ENCODE measurements at places on chromosomes 1 and 21.
A peak's percentile ranks its signal among the peaks of the same experiment; 100 is the strongest.

- DNase-seq, result no peak
Observed at GRCh38 chr1:185464777-185465176, 147.7 kb upstream of the IVNS1ABP start.

DNA sequence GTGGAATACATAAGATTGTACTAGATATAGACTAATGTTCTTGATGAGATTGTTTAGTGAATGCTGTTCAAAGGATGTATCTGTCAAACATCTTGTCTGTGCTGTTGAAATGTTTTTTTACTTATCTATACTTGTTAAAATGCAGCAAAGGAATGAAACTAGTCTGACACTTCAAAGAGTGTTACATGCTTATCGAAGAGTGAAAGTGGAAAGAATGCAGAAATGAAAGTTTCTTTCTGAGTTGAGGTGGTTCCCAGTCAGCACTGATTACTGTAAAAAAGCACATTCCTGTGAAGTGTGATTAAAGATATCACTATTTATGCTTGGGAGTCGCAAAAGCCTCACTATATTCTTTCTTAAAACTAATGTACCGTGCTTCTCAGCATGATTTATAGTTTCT lies 1225.2 kb downstream of the NCAM2 start:
- DNase-seq, result peak; percentile 1

- DNase-seq, result no peak
Observed at GRCh38 chr1:171107969-171108368, 17.3 kb downstream of the FMO3 start.

DNA sequence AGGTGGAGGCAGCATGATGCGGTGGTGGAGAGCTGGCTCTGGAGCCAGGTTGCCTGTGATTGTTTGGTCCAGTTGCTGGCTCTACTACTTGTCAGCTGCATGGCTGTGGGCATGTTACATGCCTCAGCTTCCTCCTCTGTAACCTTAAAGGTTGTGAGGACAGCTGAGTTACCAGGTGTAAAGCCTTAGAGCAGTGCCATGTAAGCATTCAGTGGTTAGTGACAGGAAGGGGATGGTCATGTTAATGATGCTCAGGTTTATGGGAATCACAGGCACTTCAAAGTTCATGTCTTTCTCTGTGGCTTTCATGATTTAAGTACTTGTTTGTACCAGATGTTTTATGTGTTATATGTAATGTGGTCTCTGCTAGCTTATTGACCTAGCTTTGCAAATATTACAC lies 32.6 kb downstream of the PTGFRN start:
- no peak for DNase-seq

DNA sequence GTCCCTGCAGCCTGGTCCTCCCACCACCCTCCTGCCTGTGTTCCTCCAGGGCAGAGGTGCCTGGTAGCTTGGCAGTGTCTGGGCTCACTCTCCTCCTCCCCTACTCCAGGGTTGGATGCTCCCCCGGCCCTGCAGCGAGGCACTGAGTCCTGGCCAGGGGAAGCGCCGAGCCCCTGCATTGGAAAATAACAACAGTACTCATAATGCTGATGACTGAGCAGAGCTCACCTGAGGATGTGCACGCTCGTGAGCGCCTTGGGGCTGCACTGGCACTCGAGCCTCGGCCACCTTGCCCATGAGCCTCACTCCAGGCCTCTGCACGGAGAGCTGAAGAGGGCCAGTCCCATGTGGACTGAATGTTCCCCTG lies 6.0 kb upstream of the ACTRT2 start:
- DNase-seq, result no peak

DNA sequence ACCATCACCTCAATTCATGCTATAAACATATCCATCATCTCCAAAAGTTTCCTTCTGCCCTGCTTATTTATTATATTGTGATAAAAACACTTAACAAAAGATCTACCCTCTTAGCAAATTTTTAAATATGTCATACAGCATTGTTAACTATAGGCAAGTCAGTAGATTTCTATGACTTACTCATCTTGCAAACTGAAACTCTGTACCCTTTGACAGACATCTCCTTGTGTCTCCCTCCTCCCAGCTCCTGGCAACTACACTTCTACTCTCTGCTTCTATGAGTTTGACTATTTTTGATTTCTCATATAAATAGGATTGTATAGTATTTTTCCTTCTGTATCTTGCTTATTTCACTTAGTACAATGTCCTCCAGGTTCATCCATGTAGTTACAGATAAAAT lies 174.8 kb downstream of the TNFSF18 start:
- no peak for DNase-seq

- no peak for DNase-seq
Observed at GRCh38 chr1:66809245-66809644, 8.2 kb upstream of the INSL5 start.

DNA sequence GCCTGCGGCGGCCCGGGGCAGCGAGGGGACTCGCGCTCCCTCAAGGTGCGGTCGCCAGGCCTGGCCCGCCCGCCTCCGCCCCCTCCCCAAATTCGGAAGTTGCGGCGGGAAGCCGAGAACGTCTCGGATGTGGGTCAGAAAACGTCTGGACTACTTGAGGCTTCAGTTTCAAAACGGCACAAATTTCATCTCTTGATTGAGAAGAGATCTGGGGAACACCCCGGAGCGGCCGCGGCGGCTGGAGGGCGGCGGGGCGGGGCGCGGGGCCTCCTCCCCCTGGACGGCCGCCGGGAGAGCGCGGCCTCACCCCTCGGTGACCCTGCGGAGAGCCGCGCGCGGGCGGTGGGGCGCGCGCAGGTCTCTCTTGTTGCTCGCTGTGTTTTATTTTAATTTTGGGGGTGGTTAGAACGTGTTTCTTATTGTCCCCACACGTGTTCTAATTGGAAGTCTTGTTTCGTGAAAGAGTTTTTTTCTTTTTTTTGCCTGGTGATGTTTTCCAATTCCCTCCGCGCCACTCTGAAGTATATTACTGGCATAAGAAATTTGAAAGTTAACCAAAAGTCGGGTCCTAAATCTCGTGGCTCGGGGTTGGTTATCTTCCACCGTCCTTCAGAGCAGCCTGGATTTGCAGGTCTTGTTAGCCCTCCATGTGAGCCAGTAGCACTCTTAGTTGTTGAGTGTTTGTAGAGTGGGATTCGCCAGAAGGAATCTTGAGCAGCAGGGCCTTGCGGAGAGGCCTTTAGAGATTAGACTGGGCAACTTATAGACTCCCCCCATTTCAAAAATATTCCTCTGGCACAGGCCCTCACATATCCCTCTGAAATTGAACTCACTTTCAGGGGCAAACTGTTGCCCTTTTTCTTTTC lies 749 bp downstream of the PCBP3 start:
- no peak for DNase-seq

DNA sequence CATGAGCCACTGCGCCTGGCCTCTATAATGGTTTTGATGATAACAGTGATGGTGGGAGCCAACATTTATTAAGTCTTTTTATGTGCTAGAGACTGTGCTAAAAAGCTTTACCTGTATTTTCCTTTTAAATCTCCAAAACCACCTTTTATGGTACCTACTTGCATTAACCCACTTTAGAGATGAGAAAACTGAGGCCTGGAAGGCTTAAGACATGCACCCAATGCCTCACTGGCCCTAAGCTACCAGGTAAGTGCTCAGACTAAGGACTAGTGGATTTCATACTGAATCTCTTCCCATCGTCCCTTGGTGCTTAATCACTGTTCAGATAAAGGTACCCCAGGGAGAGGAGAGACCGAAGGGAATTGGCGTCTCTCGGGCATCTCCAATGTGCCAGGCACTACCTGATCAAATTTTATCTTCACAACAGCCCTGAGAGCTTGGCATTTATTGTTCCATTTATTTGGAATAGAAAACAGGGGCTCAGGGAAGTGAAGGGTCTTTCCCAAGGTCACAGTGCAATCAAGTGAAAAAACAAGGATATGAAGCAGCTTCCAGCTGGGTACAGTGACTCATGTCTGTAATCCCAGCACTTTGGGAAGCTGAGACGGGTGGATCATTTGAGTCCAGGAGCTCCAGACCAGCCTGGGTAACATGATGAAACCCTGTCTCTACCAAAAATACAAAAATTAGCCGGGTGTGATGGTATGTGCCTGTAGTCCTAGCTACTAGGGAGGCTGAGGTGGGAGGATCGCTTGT lies 84.2 kb downstream of the LACTBL1 start:
- no peak for DNase-seq

DNA sequence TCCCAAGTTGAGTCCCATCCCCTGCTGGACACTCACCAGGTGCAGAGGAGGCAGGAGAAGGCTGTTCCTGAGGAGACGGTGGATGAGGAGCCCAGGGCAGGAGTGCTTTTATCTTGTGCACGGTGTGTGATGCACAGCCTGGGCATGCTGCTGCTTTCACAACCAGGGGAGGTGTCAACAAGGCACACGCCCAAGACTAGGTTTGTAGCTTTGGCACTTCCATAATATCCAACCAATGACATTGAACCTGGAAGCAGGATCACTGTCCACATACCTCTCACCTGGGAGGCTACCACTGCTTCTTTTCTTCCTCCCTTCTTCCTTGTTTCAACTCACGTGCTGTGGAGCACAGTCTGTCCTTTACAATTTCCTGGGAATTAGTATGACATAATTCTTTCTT lies at the start of gene LCE3D:
Gene LCE3D, minus strand, starts transcription at position 84 of the 400 bp plus-strand sequence. CDS start 580 bp downstream, outside the sequence.
- no peak for DNase-seq

- no peak for DNase-seq
Observed at GRCh38 chr1:81493102-81493869, 307.4 kb upstream of the ADGRL2 start.

DNA sequence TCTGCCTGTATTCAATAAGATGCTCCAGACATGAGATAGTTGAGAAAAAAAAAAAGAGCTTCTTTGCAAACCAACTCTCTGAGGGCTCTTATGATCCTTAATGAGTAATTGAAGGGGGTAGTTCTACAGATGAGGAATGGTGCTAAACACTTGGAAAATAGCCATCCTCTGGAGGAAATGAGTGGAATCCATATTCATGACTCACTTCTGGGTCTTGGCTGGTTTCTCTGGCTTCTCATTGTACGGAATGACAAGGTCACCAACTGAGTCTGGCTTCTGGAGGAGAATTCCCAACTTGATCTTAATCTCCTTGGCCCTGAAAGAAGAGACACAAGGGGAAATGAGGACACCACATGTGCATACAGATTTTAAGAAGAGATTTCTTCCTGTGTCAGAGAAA lies 34.7 kb downstream of the RGS5 start:
- no peak for DNase-seq

- DNase-seq, result no peak
Observed at GRCh38 chr1:28421744-28422143, 52.2 kb downstream of the PHACTR4 start.

- no peak for DNase-seq
Observed at GRCh38 chr1:111778066-111778465, 22.4 kb downstream of the DDX20 start.

DNA sequence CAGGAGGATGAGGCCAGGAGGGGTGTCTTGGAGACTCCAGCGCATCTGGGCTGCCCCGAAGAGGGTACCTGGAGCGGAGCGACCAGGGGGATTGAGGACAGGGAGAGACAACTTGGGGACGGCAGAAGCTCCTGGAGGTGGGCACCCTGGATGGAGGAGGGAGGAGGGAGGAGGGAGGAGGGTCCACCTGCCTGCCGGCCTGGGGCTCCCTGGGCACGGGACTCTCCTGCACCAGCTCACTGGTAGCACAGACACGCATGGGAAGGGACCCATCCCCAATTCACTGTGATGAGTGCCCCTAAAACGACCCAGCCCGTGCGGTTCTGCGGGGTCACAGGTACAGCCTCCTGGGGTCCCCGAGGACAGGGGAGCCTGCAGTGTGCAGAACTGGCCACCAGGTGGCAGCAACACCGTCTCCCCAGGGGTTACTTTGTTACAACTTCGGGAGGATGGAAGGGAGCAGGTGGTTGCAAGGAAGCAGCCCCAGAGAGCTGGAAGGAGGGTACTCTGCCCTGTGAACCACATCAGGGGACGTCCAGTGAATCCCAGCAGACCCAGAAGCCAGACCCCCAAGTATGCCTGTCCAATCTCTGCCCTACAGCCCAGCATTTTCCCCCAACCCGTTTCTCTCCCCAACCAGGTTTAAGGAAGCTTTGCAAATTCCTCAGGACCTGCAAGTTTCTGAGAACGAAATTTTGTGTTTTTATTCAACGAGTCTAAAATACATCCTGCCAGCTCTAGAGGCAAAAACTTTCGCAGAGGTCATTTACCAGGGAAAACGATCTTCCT lies 482.4 kb downstream of the NPHP4 start:
- DNase-seq, result peak; percentile 47

DNA sequence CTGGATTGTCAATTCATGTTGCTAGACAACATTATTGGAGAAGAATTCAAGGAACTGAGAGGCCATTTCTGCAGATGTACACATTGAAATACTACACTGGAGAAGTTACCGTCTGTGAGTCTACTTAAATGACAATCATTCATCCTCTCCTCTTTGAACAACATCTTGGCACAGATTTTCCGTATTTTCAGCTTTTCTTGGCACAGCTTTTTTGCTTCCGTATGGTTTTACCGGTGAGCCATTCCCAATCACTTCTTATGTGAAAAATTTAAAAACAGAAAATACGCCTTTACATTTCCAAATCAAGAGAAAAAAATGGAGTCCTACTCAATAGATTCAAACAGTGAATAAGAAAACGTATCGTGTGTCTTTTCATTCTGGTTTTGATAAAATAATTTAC lies 1493.7 kb downstream of the AMY1C start:
- no peak for DNase-seq

DNA sequence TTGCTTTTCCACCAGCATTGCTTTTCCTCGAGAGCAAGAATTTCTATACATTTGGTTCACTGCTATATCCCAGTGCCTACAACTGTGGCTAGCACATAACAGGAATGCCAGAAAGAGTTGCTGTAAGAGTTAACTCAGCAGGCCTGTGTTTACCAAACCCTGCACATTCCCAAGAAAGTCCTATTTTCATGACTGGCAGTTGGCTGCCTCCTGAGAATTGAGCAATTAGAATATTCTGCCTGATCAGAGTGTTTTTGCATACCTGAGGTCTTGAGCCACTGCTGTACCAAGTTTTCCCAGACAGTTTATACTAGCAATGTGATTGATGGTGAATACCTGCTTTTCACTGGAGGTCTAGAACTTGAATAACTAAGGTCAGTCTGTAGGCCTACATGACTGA lies 2.7 kb upstream of the GNPAT start:
- no peak for DNase-seq

DNA sequence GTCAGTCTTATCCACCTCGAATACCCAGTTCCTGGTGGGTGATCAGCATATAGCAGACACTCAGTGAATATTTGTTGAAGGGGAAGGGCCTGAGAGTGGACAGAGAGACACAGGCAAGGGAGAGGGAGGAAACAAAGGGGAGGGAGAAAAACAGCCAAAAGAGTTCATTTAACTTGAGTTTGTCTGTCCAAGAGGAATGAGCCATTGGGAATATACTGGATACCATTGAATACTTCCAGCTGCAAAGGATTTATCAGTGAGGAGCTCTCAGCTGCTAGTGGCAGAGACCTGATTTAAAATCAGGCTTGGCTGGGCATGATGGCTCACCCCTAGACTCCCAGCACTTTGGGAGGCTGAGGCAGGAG lies 11.5 kb upstream of the BGLAP start:
- DNase-seq, result no peak

All from brain (organoid and tissue), 16 donors.